ENCODE measurements at places on chromosomes 6 and 20.

DNA sequence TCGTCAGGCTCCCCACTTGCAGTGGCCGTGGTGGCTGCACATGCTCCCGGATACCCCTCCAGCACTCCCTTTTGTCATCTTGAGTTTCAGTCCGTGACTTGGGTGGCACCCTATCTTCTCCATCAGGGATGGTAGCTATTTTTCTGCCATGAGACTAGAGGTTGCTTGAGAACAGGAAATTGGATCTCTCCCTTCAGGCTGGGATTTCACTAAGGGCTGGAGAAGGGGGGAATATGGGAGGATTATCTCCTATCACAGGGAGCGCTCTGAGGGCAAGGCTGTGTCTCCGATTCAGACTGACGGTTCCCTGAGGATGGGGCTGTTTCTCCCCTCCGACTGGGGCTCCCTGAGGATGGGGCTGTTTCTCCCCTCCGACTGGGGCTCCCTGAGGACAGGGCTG is 123.1 kb downstream of the MRPL14 start:
- no peak for DNase-seq

- DNase-seq = no peak
These were observed 26.2 kb downstream of the NOX3 start for GRCh38 chr6:155429321-155429893.

- DNase-seq = no peak
These were observed 3.6 kb downstream of the PPP1R10 start for GRCh38 chr6:30613251-30614043.

DNA sequence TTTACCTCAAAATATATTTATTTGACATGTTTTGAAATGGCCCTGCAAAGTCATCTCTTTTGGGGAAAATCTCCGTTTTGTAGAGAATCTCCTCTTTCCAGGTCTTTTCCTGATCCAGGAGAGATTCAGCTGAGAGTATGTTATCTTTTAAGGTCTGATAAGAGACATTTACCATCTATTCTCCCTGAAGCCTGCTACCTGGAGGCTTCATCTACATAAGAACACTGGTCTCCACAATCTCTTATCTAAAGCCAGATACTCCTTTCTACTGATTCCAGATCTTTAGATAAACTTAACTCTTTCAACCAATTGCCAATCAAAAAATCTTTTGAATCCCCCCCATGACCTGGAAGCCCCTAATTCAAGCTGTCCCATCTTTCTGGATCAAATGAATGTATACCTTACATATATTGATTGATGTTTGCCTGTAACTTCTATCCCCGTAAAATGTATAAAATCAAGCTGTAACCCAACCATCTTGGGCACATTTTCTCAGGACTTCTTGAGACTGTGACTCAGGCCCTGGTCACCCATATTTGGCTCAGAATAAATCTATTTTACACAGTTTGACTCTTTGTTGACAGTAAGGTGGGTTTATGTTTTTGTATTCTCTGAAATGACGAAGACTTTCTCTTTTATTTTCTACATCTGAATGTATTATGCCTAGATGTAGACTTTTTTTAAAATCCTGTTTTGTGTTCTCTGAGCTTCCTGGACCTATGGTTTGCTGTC is 95.5 kb downstream of the ECT2L start:
- no peak for DNase-seq

- DNase-seq = no peak
These were observed 18.2 kb downstream of the NEDD9 start for GRCh38 chr6:11214084-11214833.
